ENCODE measurements at places on chromosomes 1 and 21.

GRCh38 chr1:171801487-171801891 lies 20.0 kb downstream of the METTL13 start:
- H3K36me3 ChIP-seq: peaks cover 22% of the 10 kb centered on the region
- no peak overlapping the region for H3K4me3 ChIP-seq
- H3K4me1 ChIP-seq: peaks cover 13% of the 10 kb centered on the region
- H3K27ac ChIP-seq: no peak overlapping the region

DNA sequence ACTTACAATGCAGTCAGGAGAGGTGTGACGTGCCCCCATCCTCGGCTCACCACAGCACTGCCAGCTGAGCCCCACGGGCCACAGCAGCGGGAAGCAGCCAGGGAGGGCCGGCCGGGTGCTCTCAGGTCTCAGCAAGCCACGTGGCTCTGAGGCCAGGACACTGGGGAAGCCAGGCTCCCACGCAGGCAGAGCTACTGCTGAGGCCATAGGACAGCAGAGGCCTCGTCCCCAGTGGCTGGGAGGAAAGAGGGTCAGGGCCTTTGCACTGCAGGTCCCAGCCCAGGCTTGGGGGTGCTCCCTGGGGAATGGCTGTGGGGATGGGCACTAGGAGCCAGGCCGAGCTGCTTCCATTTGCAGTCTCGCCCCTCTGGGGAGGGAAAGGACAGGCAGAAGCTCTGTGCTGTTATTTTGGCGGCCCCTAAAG lies 5.8 kb downstream of the LRRC47 start:
- no peak overlapping the region for H3K4me3 ChIP-seq
- H3K36me3 ChIP-seq: peaks cover 24% of the 10 kb centered on the region
- no peak overlapping the region for H3K27ac ChIP-seq

DNA sequence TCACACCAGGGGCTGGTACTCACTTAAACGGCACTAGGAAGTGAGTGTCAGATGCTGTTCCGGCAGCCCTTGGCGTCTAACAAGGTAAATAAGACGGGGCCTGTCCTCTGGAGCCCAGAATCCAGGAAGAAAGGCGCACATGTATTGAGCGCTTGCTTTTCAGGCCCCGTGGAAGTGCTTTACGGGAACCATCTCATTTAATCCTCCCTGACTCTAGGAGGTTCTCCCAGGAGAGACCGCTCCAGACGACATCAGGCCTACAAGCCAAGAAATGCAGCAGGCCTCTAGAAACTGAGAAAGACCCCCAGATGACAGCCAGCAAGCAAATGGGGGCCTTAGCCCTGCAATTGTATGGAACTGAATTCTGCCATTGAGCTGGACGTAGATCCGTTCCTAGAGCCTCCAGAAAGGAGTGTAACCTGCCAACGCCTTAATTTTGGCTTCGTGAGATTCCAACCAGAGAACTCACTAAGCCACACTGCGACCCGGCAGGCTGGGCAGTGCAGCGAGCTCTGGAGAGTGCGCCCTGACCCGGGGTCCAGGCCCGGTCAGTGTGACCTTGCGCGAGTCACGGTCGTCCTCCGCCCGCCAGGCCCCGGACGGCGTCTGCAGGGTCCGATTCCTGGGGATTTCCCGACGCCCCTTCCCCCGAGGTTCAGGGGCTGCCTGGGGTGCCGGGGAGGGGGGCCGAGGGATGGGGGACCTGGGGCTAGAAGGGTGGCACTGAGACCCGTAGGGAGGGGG lies 532 bp upstream of the MANEAL start:
- H3K27me3 ChIP-seq: peaks cover 39% of the 10 kb centered on the region
- peak overlapping the region; percentile 21 for H3K4me3 ChIP-seq

GRCh38 chr1:237471956-237472355 lies 418.8 kb downstream of the ZP4 start:
- no peak for DNase-seq
- H3K36me3 ChIP-seq: no peaks in the 10 kb centered on the region
- H3K27ac ChIP-seq: no peak overlapping the region
- H3K4me3 ChIP-seq: no peak overlapping the region
- peaks cover 2% of the 10 kb centered on the region for H3K27me3 ChIP-seq

DNA sequence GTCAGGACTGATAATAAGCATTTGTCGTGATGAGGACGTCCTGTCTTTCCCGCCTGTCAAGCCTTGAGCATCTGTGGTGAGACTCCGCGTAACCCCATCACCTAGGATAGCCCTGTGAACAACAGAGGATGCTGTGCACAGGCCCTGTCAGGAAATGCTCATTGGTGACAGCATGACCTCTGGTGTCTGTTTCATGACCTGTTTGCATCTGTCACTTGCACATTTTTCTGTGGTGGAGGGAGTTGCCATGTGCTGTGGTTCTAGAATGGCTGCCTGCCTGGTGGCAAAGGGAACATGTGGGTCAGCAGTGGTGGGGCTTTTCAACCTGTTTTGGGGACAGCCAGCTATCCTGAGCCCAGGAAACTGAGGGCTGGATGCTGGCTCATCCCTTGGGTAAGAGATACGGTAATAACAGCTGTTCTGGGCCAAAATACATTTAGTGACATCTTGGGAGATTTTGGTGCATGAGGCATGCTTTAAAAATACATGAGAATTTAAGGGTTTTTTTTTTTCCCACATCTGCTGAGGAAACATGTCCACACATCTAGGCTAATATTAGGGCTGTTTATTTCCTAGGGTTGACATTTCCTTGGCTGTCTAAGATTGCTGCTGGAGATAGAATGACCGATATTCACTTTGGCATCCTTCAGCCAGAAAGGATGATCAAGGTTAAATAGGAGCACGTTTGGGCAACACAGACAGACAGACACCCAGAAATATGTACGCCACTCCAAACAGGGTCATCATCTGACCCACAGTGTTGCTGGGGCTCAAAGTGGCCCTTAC lies 52.9 kb downstream of the KCNC4 start:
- no peak overlapping the region for H3K4me3 ChIP-seq
- DNase-seq: no peak
- no peaks in the 10 kb centered on the region for H3K36me3 ChIP-seq
- peaks cover 10% of the 10 kb centered on the region for H3K27me3 ChIP-seq
- H3K27ac ChIP-seq: no peak overlapping the region
- peaks cover 3% of the 10 kb centered on the region for H3K4me1 ChIP-seq

GRCh38 chr1:33273961-33274371 lies 17.7 kb downstream of the ZNF362 start:
- no peaks in the 10 kb centered on the region for H3K36me3 ChIP-seq
- no peak overlapping the region for H3K27ac ChIP-seq
- DNase-seq: no peak

- no peaks in the 10 kb centered on the region for H3K36me3 ChIP-seq
- H3K27me3 ChIP-seq: no peaks in the 10 kb centered on the region
- peak overlapping the region; percentile 52 for H3K27ac ChIP-seq
- peaks cover 76% of the 10 kb centered on the region for H3K4me1 ChIP-seq
- no peak overlapping the region for H3K4me3 ChIP-seq
- DNase-seq: no peak
Observed at GRCh38 chr1:111513410-111514020, 10.1 kb upstream of the ADORA3 start.

- no peak overlapping the region for H3K27ac ChIP-seq
- H3K27me3 ChIP-seq: no peaks in the 10 kb centered on the region
- no peak for DNase-seq
Observed at GRCh38 chr1:228920831-228921230, 185.6 kb downstream of the RHOU start.

DNA sequence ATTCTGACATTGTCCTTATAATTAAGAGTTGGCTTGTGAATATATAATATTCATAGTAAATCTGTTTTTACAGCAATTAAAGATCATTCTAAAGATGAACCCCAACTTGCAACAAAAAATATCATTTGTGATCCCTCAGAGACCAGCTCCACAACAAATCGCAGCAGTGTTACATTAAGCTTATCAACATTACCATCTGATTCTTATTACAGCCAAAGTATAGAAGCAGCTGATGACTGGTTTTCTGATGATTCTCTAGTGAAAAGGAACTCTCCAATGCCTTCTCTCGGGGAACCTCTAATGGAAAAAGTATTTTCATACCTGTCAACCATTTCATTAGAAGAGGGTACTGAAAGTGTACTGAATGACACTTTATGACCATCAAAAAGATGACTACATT lies 45.4 kb downstream of the C1orf185 start:
- H3K27ac ChIP-seq: no peak overlapping the region
- DNase-seq: no peak
- H3K27me3 ChIP-seq: peaks cover 12% of the 10 kb centered on the region
- H3K4me1 ChIP-seq: no peaks in the 10 kb centered on the region
- H3K36me3 ChIP-seq: no peaks in the 10 kb centered on the region
- no peak overlapping the region for H3K4me3 ChIP-seq

GRCh38 chr1:1087351-1088028 lies 13.4 kb upstream of the RNF223 start:
- H3K27me3 ChIP-seq: no peaks in the 10 kb centered on the region
- no peak for DNase-seq
- no peaks in the 10 kb centered on the region for H3K4me1 ChIP-seq
- peaks cover 2% of the 10 kb centered on the region for H3K36me3 ChIP-seq
- H3K27ac ChIP-seq: no peak overlapping the region
- no peak overlapping the region for H3K4me3 ChIP-seq

- DNase-seq: no peak
- no peaks in the 10 kb centered on the region for H3K36me3 ChIP-seq
- no peak overlapping the region for H3K4me3 ChIP-seq
- no peaks in the 10 kb centered on the region for H3K27me3 ChIP-seq
Observed at GRCh38 chr1:93979718-93980319, 70.6 kb upstream of the GCLM start.

- no peak overlapping the region for H3K4me3 ChIP-seq
- H3K27me3 ChIP-seq: no peaks in the 10 kb centered on the region
- no peaks in the 10 kb centered on the region for H3K36me3 ChIP-seq
- peaks cover 63% of the 10 kb centered on the region for H3K4me1 ChIP-seq
- no peak for DNase-seq
Observed at GRCh38 chr1:234965111-234965510, 163.5 kb downstream of the TOMM20 start.

GRCh38 chr21:20581361-20581760 lies 416.8 kb upstream of the NCAM2 start:
- no peaks in the 10 kb centered on the region for H3K36me3 ChIP-seq
- no peak overlapping the region for H3K27ac ChIP-seq
- no peak overlapping the region for H3K4me3 ChIP-seq
- no peaks in the 10 kb centered on the region for H3K4me1 ChIP-seq
- DNase-seq: no peak

DNA sequence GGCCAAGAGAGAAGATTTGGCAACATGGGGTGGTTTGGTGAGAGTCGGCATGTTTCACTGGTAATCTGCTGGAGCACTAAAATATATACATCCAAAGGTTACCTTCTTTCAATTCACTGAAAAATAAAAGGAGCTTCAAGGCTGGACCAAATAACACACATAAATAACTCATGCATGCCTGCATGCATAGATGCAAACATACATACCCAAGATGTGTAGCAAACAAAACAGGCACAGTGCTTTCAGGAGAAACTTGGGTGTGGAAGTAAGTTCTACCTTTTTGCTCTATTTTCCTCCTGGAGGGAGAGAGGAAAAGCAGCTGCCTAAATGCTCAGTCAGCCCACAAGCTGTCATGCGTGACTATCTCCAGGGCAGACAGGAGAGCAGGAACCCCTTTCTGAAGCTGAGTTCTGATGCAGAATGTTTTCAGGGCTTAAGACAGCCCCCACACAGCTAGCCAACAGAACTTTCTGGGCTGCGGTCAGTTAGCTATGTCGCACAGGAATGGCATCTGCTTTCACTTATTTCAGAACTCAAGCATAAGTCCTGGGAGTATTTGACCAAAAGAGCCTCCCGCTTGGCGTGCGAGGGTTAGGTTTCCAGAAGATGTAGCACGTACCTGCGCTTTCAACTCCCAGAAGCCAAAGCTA lies 166.2 kb downstream of the TOMM20 start:
- H3K4me1 ChIP-seq: peaks cover 77% of the 10 kb centered on the region
- H3K36me3 ChIP-seq: no peaks in the 10 kb centered on the region
- peak overlapping the region; percentile 62 for H3K4me3 ChIP-seq
- DNase-seq: no peak
- no peaks in the 10 kb centered on the region for H3K27me3 ChIP-seq

GRCh38 chr1:53592521-53592982 lies 133.4 kb downstream of the DMRTB1 start:
- H3K4me1 ChIP-seq: no peaks in the 10 kb centered on the region
- no peaks in the 10 kb centered on the region for H3K36me3 ChIP-seq
- H3K27me3 ChIP-seq: peaks cover 2% of the 10 kb centered on the region
- DNase-seq: no peak
- H3K27ac ChIP-seq: no peak overlapping the region
